CD4-positive, alpha-beta T cell treated with Interleukin-21 for 1 hour (primary cell): ENCODE measurements at places on chromosomes 12 and 14.

DNA sequence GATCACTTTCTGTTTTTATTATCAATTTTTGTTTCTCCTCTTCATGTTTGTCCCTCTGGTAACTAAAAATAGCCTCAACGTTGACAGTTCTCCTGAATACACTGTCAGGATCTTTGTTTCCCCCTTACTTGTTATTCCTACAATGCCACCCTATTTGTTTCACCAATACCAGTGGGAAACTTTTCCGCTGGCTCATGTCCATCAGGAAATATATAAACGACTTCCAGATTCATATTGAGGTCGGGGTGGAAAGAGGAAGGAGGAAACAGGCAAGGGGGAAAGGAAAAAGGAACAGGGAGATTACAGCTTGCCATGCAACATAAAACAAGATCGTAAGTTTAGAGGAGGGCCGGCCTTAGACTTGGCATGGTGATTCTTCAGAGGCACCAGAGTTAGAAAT is 61.7 kb downstream of the BTBD7 start:
- DNase-seq, result no peak

DNA sequence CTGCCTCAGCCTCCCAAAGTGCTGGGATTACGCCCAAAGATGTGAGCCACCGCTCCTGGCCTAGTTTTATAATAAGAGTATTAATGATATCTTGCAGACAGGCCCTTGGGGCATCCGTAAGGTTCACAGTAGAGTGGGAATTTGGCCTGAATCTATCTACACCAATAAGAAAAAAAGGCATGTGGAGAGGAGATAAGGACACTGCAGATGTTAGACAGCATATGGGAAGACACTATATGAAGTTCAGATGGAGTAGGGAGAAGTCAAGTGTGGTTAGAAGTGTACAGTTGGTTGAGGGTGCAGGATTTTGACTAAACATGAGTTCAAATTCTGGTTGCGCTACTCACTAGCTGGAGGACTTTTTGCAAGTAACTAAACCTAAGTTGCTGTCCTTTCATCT is 8.5 kb upstream of the TTC8 start:
- no peak for DNase-seq

- DNase-seq, result no peak
Observed at GRCh38 chr14:49478784-49479183, 107.4 kb downstream of the RPS29 start.

- no peak for DNase-seq
Observed at GRCh38 chr12:18580291-18580690, 157.5 kb downstream of the PLCZ1 start.

DNA sequence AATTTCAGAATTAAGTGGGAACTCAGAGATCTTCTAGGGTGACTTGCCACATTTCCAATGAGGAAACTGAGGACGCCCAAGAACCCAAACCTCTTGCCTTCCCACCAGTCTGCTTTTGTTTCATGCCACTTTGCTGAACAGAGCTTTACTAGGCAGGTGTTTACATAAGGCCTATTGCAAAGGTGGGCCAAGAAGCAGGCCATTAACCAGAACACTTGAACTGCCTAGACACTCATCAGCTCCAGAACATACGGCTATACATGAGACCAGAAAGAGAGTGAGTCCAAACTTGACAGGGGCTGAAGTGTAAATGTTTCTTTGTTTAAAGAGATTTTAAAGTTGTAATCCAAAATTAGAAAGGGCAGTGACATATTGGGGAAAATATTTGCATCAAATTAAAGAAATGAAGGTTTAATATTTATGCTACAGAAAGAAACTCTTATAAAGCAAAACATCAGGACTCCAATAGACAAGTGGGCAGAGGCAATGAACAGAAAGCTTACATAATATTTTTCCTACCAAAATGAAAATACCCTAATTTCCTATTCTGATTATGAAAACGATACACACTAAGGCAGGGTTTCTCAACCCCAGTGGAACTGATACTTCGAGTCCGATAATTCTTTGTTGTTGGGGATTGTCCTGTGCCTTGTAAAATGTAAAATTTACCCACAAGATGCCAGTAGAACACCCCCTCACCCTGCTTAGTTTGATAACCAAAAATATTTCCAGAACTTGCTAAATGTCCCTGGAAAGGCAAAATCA is 11.7 kb downstream of the BATF start:
- DNase-seq, result no peak

GRCh38 chr14:61099216-61099835 is 118.3 kb downstream of the SLC38A6 start:
- DNase-seq, result no peak

DNA sequence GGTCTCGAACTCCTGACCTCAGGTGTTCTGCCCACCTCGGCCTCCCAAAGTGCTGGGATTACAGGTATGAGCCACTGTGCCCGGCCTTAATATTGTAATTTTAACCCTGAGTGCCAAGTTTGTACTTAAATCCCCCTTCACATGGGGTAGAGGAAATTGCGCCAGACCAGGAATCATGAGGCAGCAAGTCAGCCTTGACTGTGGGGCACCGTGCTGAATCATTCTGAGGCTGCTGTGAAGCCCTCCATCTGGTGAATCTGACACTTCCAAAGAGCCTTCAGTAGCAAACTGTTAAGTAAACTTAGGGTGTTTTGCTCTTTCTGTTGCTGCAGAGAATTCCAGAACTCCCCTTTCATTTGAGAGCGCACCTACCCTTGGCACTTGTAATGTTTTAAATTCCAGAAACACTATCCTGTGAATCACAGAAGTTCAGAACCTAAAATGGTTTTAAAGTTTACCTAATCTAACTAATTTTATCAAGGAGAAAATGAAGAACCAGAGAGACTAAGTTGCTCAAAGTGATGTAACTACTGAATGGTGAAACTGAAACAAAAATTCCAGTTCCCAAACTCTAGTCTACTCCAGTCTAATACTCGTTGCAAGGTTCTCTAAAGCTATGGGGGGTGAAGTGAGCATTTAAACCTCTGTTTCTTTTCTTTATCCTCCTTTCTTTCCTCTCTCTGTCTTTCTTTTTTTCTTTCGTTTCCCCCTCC is 7.5 kb downstream of the HEBP1 start:
- DNase-seq, result no peak

DNA sequence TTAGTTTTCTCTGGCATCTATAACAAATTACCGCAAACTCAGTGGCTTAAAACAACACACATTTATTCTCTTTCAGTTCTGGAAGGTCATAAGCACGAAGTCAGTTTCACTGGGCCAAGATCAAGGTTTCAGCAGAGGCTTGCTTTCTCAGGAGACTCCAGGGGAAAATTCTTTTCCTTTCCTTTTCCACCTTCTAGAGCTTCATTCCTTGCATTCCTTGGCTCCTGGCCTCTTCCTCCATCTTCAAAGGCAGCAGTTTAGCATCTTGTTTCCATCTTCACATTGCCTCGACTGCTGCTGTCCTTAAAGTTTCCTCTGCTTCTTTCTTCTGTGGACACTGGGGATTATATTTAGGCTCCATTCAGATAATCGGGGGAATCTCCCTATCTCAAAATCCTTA is 106.1 kb downstream of the PDE3A start:
- no peak for DNase-seq

DNA sequence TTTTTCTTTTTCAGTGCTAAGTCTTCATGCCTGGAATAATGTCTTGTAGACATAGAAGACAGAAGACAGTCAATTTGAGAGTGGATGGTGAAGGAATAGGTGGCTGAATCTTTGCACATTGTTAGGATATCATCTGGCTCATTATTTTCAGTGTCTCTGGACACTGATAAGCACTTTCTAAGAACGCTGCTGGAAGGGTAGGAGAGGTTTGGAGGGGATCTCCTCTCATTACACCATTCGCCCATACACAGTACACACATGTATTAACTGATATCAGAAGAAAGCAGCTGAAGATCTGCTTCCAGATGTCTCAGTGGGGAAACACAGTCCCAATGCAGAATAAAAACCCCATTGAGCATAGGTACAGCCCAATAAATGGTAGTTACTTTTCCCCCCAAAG is 461.1 kb upstream of the DCN start:
- no peak for DNase-seq

DNA sequence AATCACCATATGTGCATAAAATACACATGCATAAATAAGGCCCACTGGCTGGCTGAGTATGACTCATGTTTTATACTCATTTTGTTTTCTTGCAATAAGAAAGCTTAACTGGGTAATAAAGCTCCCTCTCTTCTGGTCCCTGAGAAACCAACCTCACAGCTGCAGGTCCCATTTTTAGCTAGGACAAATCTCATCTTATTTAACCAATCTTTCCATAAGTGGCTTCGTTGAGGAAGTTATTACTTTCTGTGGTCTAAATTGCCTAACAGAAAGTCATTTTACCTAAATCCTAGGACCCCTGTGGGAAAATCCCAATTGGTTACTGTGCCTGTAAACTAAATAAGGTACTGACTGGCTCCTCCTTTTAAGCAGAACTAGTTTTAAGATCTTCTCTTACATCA is 232.8 kb upstream of the FBXO33 start:
- no peak for DNase-seq

DNA sequence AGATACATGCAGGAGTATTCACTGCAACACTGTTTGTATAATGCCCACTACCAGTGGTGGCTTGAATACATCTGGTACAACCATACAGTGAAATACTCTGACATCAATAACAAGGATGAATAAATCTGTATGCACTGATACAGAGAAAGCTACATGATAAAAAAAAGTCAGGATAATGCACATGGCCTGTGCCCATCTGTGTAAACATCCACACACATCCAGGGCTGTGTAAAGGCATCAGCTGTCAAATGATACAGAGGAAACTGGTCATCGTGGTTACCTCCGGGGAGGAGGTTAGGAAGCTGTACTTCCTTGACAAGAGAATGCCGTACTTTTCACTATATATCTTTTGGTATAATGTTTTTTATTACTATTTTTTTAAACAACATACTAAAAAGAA is 176.6 kb downstream of the FOXN3 start:
- peak; percentile 10 for DNase-seq

- DNase-seq, result no peak
Observed at GRCh38 chr14:80404413-80404812, 193.1 kb upstream of the DIO2 start.
